ENCODE measurements at places on chromosomes 13 and 19. TPM values are rescaled to one million over a fixed set of nuclear protein-coding genes. Genes with fewer than 3 reads are reported as not detected.

DNAAF3 gene
- 0.35 TPM for total RNA-seq

- no peak for ATAC-seq
These were observed 10.0 kb upstream of the CABP5 start for GRCh38 chr19:48053856-48054255.

DCT gene
- not detected for total RNA-seq

HSPB6 gene
- not detected for total RNA-seq

DNA sequence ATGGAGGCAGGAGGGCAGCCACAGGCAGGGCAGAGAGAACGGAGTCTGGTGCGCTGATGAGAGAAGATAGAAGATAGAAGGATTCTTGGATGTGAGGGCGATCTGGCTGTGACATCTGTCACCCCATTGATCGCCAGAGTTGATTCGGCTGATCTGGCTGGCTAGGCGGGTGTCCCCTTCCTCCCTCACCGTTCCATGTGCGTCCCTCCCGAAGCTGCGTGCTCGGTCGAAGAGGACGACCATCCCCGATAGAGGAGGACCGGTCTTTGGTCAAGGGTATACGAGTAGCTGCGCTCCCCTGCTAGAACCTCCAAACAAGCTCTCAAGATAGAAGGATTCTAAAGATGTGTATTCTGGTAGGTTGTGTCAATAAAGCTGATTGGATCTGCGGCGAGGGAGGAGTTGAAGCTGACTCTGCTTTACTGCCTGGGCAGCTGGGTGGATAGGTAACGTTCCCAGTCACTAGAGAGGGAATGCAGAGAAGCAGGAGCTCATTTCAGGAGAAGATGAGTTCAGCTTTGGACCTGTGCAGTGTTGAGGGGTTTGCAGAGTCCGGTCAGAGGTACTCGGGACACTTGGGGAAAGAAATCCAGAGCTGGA, 5.1 kb downstream of the UBAC2 start:
- ATAC-seq, result no peak

DNA sequence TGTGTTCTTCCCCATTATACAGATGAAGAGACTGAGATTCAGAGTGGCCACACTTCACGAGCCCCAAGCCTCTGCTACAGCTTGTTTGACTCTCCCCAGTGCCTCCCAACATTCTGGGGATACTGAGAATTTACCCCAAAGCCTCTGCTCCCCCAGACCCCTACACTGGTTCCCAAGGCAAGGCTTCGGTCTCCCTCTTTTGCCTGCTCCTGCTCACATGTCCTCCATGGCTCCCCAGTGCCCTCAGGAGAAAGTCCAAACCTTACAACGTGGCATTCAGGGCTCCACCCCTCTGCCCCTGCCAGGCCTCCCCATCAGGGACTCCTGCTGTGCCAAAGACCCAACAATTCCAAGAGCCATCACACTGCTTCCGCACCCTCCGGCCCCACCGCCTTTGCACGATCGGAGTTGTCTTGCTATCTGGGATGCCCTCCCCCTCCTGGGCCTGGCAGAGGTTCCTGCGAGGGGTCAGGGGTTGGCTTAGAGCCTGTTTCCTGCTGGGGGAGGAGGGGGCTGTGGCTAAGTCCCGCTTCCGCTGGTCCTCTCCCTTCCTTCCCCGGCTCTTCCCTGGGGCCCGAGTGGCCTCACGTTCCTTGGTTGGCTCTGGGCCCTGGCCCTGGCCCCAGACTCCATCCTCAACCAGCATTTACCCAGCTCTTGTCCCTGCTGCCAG, 15.4 kb downstream of the GTPBP3 start:
- no peak for ATAC-seq

ZNF66 gene
- total RNA-seq, result 11.1 TPM

All from activated T-helper 17 cell treated with anti-CD3 and anti-CD28 coated beads, Interleukin-2, amount 50 U/mL, for 72 hours (primary cell).